ENCODE measurements at places on chromosomes 5 and 9.

GRCh38 chr5:73278693-73279092, 105.7 kb downstream of the TMEM174 start:
- DNase-seq, result no peak

DNA sequence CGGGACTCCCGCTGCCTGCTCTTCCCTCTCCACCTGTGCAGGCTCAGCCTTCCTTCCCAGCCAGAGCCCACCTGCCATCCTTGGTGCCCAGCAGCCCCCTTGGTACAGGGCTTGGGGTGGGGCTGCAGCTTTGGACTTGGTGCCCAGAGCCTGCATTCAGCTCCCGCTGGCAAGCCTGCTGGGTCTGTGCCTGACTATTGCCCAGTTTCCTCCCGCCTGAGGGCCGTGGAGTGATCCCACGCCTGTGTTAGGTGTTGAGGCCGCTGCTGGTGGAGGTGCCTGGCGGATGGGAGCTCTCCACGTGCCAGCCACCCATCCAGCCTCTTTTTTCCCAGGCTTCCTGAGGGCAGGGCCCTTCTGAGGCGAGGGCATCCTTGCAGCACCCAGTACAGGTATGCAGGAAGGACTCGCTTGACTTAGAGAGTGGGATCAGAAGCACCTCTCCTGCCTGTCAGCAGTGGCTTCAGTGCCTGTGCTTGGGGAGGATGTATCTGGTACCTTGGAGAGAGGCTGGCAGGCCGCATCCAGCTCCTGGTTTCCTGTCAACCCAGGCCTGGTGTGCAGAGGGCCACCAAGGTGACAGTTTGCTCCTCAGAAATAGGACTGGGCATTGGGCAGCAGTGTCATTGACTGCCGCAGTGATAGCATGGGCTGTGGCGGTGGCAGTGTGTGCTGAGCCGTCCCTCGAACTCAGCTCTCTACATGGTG, 7.8 kb downstream of the RXRA start:
- no peak for DNase-seq

DNA sequence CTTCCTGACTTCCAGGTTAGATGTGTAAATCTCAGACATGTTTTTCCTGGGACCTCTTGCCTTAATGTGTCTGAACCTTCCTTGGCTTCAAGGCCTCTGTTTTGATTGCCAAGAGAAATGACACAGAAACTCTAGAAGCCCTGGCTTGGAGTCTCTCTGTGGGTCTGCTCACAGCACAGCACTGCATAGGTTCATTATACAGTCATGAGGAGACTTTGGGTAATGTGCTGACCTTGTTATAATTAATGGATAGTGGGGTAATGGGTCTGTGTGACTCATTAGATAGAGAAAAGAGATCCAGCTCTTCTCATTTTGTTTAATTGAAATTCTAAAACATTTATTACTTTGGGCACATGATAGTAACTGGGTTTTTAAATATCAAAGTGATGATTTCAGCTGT, 175.8 kb upstream of the GLRA1 start:
- DNase-seq, result no peak

- DNase-seq, result no peak
Measured at GRCh38 chr5:145243016-145243415, 592.1 kb downstream of the PRELID2 start.

DNA sequence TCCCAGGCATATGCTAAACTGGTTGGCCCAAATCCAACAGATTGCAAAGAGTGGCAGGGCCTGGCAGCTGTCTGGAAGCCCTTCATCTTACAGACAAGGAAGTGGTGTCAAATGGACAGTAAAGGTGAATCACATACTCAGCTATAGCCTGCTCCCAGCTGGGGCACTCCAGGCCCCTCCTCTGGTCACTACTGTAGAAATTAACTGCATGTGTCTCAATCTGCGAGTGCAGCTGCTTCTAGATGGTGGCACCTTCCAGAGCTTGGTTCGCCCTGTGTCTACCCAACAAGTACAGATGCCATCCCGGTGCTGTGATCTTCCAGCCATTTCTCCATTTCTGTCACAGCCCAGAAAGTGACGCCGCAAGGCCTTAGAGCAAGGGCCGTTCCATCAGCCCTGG, 50.2 kb downstream of the OTULIN start:
- DNase-seq, result no peak

GRCh38 chr5:96649251-96649662, 12.9 kb upstream of the CAST start:
- DNase-seq, result no peak

GRCh38 chr5:156103155-156103885, 223.6 kb upstream of the SGCD start:
- no peak for DNase-seq

- DNase-seq, result no peak
Measured at GRCh38 chr5:143886096-143886495, 74.1 kb downstream of the HMHB1 start.

DNA sequence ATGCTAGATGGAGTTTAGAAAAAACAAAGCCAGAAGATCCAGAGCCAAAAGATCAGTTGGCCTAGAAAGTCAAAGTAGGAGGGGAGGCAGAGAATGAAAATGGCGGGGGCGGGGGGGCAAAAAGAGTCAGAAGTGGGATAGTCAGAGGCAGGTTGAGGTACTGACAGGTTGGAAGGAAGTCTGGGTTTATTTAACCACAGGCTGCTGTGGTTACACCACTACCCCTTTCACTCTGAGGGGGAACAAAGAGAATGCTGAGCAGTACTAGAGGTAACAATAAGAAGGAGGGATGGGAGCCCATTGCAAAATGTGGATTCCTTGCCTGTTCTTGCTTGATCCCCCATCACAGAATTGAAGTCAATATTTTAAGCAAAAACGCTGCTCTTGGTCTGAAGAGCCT, 111.8 kb downstream of the CAVIN4 start:
- no peak for DNase-seq

GRCh38 chr5:106818552-106818951, 852.2 kb downstream of the EFNA5 start:
- no peak for DNase-seq

DNA sequence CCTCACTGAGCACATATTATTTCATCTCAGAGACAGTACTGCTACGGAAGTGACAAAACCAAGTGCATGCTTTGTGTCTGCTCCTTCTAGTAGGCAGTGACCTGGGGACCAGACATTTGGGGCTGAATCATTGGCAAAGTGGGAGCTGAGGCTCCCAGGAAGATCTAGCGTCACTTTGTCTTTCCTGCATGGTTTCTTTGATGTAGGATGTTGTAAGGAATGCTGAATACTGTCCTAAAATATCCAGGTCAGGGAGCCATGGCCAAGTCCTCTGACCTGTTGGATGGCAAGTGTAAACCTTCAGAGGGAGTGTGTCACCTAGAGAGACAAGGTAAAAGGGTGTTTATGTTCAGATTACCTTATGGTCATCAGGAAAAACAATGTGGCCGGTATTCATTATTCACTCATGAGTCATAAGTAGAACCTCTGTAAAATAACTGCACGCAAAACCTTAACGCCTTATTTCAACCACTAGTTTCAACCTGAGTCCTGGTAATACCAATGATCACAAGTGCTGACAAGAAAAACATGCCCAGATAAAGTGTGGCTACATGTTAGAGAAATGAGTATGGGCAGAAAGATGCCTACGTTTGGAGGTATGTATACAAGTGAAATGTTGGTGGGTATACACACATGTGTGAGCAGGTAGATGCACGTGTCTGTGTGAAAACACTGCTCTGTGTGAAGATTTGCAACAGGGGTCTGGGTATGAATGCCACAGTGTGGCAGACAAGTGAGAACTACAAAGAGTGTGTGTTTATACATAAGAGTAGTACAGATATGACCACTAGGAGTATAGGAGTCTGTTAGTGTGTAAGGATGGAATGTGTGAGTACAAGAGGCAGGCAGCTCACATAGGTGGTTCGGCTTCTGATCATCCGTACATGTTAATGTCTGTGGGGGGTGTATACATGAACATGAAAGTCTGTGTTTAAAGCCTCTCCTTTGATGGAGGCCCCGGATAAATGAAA, 263.9 kb downstream of the SPOCK1 start:
- no peak for DNase-seq

DNA sequence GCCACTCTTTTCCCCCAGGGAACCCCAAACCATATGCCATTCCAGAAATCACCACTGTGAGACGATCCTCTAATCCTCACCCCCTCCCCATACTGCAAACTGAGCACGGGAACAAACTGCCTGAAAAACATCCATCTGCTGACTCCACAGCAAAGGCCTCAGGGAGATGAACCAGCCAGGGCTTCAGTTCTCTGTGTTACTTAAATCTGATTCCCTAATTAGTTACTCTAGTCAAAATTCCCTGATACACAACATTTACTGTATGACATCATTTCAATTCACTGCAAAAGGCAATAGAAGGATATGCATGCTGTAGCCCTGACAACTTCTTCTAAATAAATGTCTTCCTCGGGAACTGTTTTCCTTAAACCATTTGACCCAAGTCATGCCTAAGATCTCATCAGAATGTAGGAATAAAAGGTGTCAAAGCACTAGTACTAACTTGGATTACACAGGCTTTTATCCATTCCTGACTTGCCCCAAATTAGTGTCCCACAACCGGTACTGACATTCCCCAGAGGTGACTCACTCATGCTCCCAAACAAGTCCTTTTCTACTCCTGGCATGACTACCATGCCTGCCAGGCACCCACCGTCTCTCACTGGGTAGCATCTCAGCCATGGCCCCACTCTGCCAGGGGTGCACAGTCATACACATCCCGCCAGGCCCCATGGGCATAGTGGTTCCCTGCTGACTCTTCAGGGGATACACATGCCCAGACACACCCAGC, 35.0 kb downstream of the MTX3 start:
- DNase-seq, result no peak

GRCh38 chr5:10406651-10407050, 35.0 kb upstream of the ROPN1L start:
- DNase-seq, result no peak

DNA sequence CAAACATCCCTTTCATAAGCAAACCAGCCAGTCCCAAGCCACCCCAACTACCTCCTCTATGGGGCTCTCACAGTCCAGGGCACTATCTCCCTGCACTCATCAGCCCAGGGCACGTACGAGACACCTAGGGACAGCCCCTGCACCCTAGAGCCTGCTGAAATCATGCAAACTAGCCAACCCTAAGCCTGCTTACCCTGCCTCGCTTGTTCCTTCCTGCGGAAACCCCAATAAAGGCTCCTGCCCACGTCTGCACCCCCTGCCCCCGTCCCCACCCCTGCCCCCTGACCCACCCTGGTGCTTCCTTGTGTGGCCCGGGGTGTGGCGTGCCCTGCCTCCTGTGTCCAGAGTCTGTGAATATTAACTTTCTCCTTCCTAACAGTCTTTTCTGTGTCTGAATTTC, 135.9 kb downstream of the GADD45G start:
- DNase-seq, result no peak

GRCh38 chr5:154444556-154445421, 1.0 kb upstream of the SAP30L start:
- DNase-seq, result no peak

GRCh38 chr9:89425921-89426383, 72.0 kb downstream of the SEMA4D start:
- DNase-seq, result no peak

DNA sequence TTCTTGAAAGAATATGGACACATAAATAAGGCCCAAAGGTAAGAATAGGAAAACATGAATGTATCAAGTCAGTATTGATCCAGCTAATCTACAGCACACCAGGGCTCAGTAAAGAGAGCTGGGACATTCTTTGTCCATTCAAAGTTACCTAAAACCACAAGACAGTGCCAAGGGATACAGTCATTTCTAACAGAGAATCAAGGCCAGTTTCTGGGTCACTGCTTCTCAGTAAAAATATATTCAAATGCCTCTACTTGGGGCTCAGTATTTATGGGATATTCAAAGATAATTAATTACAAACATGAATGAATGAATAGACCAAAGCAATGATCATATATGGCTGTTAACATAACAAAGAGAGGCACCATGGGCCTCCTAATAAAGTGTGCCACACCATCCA, 34.9 kb downstream of the MTMR12 start:
- no peak for DNase-seq

GRCh38 chr9:21695443-21695842, 107.0 kb upstream of the MTAP start:
- no peak for DNase-seq

DNA sequence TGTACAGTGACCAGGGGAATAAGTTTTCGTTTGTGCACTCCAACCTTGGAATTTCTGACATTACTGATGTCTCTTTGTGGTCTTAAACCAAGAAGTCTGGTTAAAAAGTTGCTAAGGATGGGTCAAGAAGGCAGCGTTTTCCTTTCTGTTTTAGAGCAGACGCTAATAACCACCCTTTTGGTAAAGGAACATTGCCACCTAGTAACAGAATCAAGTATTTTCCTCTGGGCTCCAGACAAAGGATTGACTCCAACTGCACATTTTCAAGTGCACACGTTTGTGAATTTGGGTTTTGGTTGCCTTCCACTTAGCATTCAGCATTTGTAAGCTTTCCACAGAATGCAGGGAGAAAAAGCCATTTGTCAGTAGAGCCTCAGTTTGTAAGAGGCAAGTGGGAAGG, 22.2 kb upstream of the CEP78 start:
- DNase-seq, result no peak

DNA sequence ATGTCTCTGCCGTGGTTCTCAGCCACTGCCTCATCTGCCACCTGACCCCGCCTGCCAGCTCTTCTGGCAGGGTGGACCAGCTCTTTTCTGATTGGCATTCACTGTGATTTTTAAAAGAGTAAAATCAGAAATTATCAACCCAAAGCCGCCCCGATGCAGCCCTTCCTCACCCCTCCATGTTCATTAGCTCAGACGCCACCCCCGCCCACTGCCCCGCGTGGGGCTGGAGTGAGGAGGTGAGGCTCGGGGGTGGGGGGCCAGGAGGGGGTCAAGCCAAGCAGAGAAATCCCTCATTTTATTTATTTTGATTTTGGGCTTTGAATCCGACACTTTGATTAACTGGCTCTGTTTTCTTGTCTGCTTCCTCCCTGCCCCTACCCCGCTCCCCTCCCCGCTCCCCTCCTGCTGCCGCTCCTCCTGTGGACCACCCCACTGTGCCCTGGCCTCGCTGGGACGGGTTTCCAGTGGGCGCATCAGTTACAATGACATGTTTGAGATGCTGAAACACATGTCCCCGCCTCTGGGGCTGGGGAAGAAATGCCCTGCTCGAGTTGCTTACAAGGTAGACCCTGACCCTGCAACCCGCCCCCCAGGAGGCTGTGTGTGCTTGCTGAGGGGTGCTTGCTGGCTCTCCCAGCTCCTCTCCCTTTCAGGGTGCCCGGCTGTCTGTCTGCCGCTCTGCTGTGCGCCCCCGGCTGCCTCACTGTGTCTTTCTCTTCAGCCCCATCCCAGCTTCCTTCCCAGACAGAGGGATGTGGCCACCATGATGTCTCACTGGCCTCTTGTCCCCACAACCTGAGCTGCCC, 224.9 kb downstream of the CACNA1B start:
- DNase-seq, result no peak

- DNase-seq, result no peak
Measured at GRCh38 chr9:92492781-92493401, 10.6 kb upstream of the ASPN start.

GRCh38 chr9:112310826-112311225, 22.6 kb downstream of the PTBP3 start:
- DNase-seq, result no peak

All from stimulated activated CD4-positive, alpha-beta T cell treated with anti-CD3 and anti-CD28 coated beads, Interleukin-4, amount 100 ng/mL, for 4 hours (primary cell).